ENCODE measurements at places on chromosomes 1 and 21.

DNA sequence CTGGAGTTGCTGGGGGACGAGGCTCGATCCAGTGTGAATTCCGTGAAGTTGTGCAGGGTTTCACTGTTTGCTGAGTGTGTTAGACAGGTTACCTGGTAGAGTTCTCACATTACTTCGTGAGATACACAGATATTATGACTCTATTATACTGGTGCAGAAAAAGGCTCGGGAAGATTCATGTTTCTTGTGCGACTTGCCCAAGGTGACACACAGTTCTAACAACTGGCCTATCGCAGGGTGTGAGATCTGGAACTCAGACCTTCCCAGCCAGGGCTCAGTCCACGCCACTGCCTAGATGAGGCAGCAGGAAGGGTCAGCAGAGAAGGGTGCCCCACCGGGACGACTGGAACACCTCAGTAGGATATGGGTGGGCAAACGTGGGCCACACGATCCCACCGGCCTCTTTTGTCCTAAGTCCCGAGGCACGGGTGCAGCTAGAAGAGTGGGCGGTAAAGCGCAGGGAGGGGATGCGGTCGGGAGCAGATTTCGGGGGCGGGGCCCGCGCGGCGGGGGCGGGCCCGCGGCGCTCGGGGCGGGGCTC is 296 bp upstream of the RNPEP start:
- DNase-seq = peak; percentile 16

DNA sequence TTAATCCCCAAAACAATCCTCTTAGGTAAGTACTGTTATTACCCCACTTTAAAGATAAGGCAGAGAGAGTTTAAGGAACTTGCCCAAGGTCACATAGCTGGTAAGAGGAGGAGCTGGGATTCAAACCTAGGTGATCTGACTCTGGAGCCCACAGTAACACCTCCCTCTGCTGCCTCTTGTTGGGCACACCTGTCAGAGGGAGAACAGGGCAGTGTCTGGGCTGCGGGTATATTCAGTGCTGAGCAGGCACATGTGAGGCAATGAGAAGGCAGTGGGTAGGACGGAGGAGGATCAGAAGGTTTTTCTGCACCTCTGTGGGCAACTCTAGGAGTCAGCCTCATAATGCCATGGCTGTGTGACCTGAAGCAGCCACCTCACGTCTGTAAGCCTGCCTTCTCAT is 1.8 kb downstream of the HPCA start:
- DNase-seq = no peak

DNA sequence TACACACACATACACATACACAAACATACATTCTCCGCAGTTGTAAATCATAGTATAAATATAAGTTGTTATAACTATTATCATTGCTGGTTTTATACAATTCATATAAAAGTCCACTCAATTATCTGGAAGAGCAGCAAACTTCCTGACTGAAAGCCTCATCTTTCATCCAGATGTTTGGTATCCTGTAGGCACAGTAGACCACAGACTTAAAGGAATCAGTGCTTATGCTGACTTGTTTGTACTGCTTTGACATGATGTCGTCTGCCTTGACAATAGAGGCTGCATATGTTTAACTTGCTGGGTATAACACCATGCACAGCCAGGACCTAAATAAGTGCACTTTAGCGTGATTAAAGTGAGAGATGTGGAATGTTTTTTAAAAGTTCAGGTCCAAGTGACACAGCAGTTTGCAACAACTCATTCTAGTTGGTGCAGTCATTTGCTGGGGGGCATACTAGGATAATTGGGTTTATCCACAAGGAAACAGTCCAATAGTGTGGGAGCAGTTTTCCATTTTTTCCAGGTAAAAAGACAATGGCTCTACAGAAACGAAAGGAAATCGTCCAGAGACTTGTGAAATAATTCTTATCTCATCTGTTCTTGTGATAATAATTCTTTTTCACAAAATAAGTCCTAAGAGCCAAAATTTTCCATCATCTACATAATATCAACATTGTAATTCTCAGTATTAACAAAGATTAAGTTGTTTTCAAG is 110.3 kb upstream of the TSPAN2 start:
- no peak for DNase-seq

DNA sequence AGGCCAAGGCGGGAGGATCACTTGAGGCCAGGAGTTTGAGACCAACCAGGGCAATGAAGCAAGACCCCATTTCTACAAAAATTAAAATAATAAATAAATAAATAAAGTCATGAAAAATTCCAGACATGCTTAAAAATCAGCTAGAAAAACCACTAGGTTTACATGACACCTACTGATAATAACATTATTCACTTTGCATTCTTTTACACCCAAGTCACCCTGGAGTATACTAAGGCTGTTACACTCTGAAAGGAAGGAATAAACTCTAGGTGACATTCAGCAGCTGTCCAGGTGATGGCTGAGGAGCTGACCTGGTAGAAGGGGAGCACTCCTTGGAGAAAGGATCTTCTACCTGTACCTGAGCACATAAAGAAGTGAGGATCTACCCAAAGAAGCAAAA is 179.2 kb downstream of the ZNF281 start:
- DNase-seq = no peak

DNA sequence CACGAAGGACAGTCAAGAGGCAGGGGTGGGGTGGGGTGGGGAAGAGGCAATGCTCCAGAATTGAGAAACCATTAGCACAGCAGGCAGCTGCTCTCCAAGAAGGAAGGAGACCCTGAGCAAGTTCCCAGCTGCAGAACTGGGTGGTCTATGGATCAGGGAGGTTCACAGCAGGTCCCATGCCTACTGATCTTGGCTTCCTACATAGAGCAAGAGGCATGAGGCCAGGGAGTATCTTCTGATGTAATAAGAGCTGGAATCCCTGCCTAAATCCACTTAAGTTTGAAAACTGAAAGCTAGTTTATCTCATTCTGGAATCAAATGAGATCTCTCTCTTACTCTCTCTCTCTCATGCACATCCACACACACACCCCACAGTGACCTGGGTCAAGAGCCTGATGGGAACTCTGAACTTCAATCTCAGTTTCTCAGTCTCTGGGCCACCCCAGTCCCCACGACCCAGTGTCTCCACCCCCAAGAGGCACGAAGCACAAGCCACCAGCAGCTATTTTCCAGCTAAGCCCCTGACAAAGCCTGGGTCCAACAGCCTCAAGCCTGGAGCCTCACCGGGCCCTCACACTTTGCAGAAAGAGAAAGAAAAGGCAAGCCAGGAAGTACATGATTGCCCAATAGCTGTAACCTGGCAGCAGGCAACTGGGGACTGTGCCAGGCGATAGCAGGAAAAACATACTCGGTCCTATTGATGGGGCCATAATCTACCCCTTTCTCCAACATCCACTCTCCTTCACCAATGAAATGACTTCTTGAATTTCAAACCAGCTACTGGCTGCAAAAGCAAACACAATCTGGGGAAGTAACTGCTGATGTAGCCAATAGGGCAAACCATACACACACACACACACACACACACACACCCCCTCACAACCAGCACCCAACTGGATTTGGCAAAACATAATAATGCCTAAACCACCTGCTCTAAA is 2.2 kb downstream of the NUAK2 start:
- no peak for DNase-seq

All from stimulated activated CD8-positive, alpha-beta memory T cell treated with anti-CD3 and anti-CD28 coated beads, Interleukin-4, amount 100 ng/mL, for 1 hour (primary cell).